ENCODE measurements at places on chromosomes 12 and 14.
A peak's percentile ranks its signal among the peaks of the same experiment; 100 is the strongest.

- DNase-seq: no peak
These were observed 24.9 kb downstream of the FBXO21 start for GRCh38 chr12:117165342-117165741.

DNA sequence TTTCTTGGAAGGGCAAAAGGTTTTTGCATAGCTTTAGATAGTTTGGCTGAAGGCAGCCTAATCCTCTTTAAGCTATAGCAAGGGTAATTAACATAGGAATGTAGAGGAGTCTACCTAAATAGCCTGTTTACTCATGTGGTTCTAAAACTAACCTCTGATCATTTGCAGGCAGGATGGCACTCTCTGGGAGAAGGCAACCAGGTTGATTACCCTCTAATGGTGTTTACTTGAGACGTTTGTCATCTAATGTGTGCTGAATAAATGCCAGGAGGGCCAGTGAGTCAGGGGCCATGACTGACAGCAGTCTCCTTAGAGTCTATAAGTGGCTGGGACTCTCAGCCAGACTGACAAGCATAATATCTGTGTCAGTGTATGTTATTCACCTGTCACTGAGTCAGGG is 286.4 kb downstream of the PCNX1 start:
- peak; percentile 5 for DNase-seq

GRCh38 chr12:26701604-26702215 is 131.3 kb downstream of the ITPR2 start:
- DNase-seq: peak; percentile 15

- DNase-seq: peak; percentile 88
These were observed 900 bp downstream of the C2CD5 start for GRCh38 chr12:22543246-22544037.

DNA sequence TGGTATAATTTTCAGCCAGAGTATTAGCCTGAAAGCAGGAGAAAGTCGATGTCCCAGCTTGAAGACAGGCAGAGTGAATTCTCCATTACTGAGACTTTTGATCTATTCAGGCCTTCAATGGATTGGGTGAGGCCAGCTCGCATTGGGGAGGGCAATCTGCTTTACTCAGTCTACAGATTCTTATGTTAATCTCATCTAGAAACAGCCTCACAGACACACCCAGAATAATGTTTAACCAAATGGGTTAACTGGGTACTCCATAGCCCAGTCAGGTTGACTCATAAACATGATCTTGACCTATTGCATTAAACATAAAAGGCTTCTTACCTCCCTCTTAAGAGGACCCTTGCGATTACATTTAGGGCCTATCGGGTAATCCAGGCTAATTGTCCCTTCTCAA is 118.0 kb downstream of the KTN1 start:
- no peak for DNase-seq

DNA sequence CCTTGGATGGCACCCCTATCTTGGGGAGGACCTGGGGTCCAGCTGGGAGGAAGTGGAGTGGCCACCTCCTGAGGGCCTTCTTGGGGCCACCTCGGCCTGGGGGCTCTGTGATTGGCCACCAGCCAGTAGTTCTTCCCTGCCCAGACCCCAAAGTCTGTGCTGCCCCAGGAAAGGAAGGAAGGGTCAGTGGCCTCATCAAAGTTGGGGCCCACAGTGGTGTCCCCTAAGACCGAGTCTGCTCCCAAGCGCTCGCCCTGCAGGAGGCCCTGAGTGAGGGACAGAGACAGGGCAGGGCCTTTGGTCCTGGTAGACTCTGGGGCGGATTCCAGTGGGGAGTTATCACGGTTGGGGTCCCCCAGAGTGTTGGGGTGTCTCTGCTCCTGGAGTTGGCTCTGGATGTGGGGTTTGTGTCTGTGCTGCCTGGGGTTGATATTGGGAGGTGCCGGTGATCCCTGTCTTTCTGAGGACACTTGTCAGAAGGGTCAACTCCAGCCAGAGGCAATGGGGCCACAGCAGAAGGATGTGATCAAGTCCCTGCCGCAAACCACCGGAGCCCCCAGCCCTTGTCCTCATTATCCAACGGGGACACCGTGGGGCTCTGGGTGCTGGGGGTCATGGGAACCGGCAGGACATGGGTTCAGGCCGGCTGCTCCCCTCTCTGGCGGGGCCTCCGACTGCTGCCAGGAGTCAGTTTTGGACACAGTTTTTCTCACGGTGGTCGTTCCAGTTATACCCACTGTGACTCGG is 364.3 kb downstream of the TMEM121 start:
- no peak for DNase-seq

DNA sequence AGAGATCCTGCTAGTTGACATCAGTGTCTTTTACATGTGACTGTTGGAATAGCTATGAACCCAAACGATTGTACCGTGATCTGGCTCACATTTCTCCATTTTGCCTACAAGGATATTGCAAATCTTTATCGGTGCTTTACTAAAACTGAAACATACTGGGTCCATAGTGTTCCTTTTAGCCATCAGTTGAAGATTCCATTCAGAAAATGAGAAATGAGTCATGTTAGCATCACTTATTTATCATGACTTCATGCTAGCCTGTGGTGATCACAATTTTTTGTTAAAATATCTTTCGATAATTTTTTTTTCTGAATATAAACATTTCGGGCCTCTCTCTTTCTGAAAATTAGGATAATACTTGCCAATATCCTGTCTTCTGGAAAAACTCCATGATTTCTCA is 210.3 kb downstream of the EGLN3 start:
- no peak for DNase-seq

DNA sequence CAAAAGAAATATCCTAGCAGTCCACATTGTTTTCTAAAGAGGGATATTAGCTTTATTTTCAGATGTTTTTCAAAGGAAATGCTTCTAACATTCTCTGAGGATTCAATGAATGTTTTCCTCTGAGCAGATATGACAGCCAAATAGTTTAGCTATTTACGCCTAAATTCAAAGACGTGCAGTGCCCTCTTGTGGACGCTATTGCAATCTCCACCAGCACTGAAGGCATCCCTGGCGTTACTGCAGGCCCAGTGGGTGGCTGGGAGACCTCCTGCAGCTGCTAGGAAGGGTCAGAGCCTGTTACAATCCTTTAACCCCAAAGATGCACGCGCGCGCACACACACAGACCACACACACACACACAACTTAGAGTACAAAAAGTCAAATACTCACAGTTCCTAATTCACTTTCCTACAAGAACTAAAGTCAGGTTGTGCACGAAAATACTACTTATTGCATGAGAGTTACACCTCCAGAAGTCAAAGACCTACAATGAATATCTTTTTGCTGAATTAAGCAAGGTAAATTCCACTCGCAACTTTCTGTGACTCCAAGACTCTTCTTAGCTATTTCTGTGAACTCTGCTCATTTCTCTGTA is 589.3 kb upstream of the TMEM132C start:
- peak; percentile 77 for DNase-seq

DNA sequence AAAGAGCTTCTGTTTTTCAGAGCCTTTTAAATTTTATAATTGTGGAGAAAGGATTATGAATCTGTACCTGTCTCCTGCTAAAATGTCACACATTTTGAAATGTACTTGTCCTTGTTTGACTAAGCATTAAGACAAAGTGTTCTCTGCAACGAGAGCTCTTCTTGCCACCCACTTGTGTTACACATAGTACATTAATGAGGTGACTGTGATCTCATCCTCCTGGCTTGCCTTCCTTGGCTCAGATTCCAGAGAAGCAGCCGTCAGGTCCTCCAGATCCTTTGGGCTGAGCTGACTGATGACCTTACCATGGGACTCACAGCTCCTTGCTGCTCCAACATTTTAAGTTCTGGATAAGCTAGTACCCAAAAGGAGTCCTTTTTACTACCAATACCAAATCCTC is 81.4 kb downstream of the BBS10 start:
- DNase-seq: peak; percentile 16

DNA sequence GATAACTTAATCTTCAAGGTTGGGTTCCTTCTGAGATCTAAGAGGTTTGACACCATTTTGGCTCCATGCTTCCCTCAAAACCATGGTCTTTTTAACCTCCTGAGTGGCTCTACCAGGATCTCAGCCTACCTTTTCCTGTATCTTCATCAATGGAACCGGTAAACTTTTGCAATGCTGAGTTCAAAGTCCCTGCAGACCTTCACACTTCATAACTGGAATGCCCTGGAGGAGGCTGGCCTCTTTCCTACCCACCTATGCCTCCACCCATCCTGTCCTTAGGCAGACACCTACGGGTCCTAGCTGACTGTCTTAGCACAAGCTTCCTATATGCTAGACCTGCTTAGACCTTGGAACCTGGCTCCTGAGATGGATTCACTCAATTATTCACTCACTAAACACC is 89.5 kb upstream of the EEA1 start:
- no peak for DNase-seq

GRCh38 chr12:96134200-96134599 is 60.0 kb upstream of the ELK3 start:
- no peak for DNase-seq

GRCh38 chr12:130049666-130050065 is 112.6 kb upstream of the FZD10 start:
- no peak for DNase-seq

DNA sequence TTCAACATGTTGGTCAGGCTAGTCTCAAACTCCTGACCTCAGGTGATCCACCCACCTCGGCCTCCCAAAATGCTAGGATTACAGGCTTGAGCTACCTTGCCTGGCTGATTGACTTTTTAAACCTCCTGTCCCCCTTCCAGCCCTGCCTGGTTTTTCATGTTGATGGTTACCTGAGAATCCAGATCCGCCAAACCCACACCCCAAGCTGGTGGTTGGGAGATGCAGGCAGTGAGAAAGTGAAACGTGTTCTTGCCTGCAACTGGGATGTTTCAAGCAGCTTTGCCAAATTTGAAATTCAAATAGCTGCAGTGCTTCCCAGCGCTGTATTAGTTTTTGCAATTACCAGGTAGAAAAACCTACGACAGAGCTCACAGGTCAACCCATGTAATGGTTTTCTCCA is 238.3 kb upstream of the PWP1 start:
- no peak for DNase-seq

GRCh38 chr12:95230313-95230712 is 12.7 kb downstream of the VEZT start:
- no peak for DNase-seq

- DNase-seq: no peak
These were observed 52.8 kb downstream of the ARF6 start for GRCh38 chr14:49945448-49946319.

- peak; percentile 23 for DNase-seq
These were observed 13.8 kb downstream of the NGDN start for GRCh38 chr14:23483236-23483854.

Measured in NCI-H1417 (cell line).